GM13976 (cell line): ENCODE measurements at places on chromosomes 3 and 15.

GRCh38 chr3:13494463-13495350 is 14.6 kb downstream of the HDAC11 start:
- DNase-seq: no peak

DNA sequence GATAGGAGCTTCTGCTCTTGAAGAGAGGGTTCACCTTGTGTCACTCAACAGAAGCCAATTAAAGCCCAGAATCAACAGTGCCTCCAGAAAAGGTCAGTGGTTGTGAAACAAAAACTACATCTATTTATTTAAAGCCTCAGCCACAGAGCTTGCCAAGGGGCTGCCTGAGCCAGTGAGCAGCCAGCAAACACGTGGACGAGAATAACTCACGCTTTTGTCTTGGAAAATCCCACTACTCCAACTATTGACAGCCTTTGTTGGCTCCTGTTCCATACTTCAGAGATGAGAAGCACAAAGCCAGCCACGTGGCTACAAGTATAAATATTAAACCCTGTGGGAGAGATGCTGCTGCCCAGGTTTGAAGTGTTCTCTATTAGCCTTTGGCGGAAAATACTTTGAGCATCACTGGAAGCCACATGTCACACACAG is 10.3 kb downstream of the GPR156 start:
- DNase-seq: no peak

- DNase-seq: no peak
Observed at GRCh38 chr3:27486336-27486735, 2.2 kb upstream of the SLC4A7 start.

- DNase-seq: peak; percentile 99
Observed at GRCh38 chr15:74615508-74616365, at the start of gene CLK3. Gene CLK3 (plus strand): TSS chr15:74615836. CDS start chr15:74619197, 3,361 bp downstream.

DNA sequence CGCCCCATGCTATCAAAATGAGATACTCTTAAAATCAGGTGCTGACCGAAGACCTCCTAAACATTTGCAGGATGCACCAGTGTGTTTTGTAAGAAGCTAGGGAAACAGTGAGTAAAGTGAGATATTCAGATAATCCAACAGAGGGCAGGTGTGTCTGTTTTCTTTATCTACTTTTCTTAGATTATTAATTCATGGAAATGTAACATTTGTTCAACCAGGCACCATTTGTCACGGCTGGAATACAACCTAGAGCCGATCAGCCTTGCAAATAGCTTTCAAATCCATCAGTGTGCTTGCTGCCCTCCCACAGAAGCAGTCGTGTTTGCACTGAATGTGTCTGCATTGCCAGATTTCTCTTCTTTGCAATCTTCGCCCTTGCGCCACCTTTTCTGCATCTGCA is 201.9 kb upstream of the CHRM5 start:
- no peak for DNase-seq

DNA sequence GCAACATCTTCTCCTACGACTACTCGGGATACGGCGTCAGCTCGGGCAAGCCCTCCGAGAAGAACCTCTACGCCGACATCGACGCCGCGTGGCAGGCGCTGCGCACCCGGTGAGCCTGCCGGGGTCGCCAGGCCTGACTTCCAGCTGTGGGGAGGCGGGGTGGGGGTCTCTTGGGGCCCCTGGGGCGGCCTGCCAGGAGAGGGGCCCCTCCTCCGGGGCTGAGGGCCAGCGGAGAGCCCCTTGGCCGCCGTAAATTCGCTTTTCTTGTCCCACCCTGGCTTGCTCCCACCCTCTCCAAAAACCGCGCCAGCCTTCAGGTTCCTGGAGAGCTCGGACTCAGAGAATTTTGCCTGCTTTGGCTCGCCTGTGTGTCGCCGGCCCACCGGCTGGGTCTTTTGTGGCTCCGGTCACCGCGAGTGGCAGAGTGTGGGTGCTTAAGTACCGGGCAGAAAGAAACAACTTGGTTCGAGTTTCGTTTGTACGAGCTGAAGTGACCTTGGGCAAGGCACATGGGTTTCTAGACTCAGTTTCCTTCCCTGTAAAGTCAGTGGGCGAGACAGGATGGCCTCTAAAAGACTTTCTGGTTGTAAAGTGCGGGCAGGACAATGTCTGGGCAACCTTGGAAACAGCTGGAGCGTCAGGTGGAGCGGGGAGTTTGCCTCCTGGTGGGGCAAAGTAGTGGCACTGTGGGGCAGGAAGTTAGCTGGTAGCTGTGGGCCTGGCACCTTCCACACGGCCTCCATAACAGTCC is 976 bp downstream of the ABHD17C start:
- DNase-seq: no peak

- DNase-seq: no peak
Observed at GRCh38 chr3:3031326-3031725, 78.8 kb downstream of the IL5RA start.

- DNase-seq: no peak
Observed at GRCh38 chr3:52022323-52023100, 26.8 kb upstream of the RPL29 start.

DNA sequence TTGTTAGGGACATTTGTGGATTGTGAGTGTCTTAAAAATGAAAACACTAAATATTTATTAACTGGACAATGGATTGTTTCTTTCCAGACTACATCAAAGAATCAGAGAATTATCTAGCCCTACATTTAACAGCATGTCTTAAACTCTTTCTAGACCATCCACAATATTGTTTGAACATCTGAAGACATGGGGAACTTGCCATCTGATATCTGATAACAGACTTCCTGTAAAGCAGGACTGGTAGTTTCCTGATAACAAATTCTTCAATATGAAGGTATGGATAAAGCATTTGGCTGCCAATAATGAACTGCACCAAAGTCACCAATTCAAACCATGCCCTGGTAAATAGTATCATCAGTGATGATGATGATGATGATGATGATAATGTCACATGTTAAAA is 26.2 kb upstream of the HACD2 start:
- DNase-seq: no peak

DNA sequence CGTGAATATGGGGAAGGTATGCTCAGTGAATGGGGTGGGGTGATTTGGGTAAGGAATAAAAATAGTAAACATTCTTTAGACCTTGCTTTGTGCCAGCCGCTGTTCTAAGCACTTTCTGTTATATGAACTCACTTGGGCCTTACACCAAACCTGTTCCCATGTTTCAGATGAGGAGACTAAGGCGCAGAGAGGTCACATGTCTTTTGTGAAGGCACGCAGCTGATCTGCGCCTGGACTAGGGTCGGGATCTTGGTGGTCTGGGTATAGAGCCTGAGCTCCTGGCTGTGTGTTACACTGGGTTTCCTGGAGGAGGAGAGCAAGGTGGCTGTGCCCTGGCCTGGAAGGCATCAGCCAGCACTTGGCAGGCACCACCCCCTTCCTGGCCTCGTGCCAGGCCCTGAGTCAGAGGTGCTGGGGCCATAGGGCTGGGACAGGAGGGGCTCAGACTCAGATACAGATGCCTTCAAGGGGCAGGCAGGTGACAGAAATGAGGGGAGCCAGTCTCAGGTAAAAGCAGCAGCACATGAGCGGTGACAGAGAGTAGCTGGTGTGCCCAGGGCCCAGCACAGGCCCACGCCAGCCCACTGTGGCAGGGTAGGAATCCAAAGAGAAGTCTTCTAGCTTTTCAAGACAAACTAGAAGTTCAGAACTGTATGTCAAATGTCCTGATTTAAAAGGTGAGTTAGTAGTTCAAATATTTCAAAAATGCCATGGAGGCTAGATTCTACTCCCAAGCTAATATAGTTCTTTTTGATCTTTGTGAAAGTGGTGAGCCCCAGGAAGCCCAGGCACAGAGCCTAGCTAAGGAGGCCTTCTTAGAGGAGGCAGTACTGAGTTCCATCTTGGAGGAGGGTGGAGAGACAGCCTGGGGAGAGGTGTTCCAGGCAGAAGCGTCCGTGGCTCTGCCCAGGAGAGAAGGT is 83.1 kb downstream of the DNAJB8 start:
- DNase-seq: no peak

- DNase-seq: no peak
Observed at GRCh38 chr3:1456781-1457311, 364.0 kb downstream of the CNTN6 start.

DNA sequence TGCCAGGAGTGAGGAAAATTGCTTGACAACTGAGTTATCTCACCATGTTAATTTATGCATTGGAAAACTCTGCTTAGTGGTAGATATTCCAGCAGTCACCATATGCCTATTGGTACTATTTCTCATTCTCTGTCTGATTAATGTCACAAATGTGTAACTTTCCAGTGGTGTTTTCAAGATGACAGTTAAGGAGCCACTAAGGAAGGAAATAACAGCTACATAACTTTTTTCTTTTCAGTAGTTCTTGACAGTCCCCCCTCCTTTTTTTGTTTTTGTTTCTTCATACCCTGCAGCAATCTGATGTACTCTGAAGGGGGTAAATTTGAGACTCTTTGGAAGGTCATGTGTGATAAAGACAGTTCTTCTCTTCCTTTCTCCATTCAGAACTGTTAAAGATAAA is 13.1 kb downstream of the RASA2 start:
- no peak for DNase-seq

DNA sequence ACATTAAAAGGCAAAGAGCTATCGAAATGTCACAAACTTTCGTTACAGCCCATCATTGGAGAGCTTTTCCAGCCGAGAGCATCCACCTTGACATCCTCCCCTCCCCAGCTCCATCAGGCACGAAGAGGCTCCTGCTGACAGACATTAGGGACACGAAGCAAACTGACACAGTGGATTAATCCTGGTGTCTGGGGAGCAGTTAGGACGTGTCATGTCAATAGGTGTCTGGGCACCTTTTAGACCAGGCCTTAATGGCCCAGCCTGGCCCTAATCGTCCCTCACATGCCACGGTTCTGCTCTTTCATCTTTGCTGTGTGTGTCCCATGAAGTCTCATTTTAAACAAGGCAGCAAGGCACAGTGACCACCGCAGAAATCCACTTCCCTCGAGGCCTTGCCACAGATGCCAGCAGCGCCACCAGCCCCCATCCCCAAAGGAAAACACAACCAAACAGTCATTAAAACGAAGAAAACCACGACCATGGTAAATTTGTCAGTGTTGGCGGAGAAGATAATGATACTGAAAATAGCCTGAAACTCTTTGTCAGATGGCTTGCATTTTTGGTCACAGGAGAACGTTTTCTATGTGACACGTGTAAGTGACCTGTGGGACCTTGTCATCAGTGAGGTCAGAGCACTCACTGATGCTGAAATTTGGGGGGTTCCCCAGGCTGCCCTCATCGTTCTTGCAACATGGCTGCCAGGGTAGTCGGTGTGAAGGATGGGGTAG is 16.3 kb upstream of the PCSK6 start:
- DNase-seq: peak; percentile 9

DNA sequence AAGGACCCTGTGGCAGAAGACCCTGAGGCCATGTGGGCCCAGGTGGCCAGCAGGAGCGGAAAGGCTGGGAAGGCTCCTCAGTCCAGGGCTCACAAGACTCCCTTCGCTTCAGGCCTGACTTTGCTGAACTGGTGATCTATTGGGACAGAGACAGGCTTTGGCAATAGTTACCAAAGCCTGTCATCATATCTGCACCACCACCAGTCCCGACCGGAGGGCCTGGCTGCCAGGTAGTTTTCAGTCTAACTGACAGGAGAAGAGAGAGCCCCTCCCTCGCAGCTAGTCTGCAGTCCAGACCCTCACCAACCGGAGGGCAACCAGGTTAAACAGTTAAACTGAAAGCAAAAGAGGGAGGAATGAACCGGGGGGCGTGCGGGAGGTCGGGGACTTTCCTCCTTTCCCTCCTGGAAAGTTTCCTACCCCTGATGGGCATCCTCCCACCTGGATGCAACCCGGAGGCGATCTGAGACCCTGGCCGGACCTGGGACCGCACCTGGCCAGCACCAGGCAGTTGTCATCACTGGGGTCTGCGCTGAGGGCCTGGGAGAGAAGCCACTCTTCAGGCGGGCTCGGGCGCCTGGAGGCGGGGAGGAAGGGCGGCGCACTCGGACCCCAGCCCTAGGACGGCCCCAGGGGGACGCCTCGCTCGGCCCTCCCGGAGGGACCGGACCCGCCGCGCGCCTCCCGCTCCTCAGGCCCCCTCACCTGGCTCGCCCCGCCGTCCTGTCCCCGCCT is 435 bp downstream of the RAB27A start:
- peak; percentile 34 for DNase-seq

- no peak for DNase-seq
Observed at GRCh38 chr15:91813924-91814323, 39.6 kb upstream of the SLCO3A1 start.

DNA sequence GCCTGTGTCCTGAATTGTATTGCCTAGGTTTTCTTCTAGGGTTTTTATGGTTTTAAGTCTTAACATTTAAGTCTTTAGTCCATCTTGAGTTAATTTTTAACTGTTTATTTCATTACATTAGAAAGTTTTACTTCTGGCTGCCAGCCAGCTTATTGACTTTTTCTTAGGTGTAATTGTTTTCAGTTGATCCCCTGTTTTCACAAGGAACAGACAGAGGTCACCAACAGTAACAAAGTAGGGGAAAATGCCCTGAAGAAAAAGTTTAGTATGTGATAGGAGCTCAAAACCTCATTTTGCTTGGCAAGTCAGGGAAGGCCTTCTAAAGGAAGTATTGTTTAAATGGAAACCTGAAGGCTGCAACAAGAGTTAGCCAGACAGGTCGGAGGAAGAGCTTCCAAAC is 10.4 kb downstream of the WDR48 start:
- no peak for DNase-seq

GRCh38 chr3:98763819-98764418 is 779 bp downstream of the ST3GAL6 start:
- no peak for DNase-seq

GRCh38 chr3:113485161-113485609 is 29.8 kb downstream of the SPICE1 start:
- no peak for DNase-seq

GRCh38 chr3:43038010-43038409 is 58.9 kb downstream of the GASK1A start:
- no peak for DNase-seq

DNA sequence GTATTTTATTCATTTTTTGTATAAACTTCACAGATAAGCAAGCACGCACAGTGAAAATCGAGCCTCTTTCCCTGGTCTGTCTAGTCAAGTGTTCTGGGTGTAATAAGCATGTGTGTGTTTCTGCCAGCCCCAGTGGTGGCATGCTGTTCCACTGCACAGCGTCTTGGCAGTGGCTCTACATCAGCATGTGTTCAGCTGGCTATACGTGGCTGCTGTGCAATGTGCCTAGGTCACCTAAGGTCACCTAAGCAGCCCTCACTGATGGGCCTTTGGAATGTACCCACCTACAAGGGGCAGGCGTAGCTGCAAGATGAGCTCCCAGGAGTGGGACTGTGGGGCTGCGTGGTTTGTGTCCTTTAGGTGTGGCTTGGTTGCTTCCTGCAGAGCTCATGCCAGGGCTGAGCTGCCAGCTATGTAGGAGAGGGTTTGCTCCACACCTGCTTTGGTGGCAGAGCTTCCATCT is 4.9 kb downstream of the LIMD1 start:
- no peak for DNase-seq

DNA sequence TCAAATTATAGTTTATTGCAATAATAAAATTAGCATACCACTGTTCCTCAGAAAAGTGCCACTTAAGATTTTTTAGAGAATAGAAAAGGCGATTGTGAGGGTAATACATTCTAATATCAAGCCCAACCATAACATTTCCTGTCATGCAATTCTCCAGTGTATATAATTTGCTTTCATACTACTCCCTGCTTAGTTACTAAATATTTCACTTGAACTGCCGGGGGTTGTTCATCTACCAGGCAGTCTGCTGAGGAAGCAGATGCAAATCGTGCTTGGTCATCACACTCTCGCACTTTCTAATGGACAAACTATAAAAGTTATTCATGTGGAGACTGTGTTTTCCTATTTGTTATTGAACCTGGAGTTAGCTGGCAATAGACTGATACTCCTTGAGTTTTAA is 645.6 kb upstream of the CBLB start:
- DNase-seq: no peak
